NCI-H1092 (cell line): ENCODE measurements at places on chromosomes 1 and 21.

- peak; percentile 46 for DNase-seq
These were observed 16.4 kb downstream of the LDLRAD1 start for GRCh38 chr1:54001591-54001990.

GRCh38 chr1:61357539-61357938, 275.2 kb downstream of the NFIA start:
- no peak for DNase-seq

DNA sequence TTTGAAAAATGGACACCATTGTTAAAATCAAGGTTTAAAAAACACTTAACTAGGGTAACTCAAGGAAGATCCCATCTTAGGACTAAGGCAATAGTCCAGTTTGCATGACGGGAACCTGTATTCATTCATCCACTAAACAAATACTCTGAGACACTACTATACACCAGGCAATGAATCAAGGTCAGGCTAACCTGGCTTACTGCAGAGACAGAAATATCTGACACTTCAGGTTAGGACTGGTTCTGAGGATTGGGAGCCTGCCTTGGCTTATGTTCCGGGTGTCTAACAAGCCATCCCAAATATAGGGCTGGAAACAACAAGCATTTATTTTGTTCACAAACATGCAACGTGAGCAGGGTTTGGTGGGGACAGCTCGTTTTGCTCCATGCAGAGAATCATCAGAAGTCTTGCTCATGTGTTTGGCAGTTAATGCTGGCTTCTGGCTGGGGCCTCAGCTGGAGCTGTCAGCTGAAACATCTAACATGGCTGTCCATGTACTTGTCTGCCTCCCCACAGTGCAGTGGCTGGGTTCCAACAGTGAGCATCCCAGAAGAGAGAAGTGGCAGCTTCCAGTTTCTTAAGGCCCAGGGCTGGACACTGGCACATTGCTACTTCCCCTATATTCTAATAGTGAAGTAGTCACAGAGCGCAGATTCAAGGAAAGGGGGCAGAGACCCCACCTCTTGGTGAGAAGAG, 37.0 kb upstream of the CAMK1G start:
- DNase-seq = no peak

DNA sequence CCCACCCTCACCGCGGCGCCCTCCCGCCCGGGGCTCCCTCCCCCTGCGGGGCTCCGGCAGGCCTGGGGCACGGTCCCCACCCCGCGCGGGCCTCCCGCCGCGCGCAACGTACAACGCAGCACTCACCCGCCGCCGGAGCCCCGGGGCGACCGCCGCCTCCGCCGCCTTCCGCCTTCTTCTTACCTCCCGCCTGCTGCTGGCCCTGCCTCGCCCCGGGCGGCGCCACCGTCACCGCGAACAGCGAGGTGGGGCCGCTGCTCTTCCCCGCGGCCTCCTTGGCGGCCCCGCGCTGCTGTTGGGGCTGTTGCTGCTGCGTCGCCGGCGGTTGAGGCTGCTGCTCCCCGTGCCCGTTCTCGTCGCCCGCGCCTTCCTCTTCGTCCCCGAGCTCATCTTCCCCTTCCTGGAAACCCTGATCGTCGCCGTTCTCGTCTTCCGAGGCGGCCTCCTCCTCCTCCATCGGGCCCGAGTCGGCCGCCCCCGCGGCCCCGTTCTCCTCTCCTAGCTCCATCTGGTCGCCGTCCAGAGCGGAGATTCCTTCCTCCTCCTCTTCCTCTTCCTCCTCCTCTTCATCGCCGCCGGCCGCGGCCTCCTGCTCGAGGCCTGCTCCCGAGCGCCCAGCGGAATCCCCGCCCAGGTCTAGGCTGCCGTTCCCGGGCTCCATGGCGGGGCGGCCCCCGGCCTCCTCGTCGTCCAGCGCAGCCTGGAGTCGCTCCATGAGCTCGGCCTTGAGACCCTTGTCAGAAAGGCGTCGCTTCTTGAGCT, 671 bp downstream of the HNRNPU start:
- DNase-seq = peak; percentile 25

- no peak for DNase-seq
These were observed 58.7 kb downstream of the DIP2A start for GRCh38 chr21:46517361-46517760.

DNA sequence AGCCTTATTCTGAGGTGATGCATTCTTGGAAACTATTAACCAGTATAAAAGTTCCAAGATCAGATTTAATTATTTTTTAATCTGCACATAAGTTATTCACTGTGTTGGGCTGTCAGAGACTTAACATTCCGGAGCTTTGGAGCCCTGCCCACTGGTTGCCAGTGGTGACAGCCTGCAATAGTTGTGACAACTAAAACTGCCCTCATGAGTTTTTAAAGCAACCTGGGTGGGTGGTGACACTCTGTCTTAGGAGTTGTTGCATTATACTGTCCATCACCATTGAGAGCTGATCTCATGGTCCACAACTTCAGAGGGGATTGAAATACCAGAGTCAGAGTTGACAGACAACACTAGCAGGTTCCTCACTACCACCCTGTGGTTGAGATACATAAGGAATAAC, 653.9 kb upstream of the USP24 start:
- DNase-seq = no peak

GRCh38 chr21:40646651-40647050, 200.3 kb downstream of the DSCAM start:
- no peak for DNase-seq

DNA sequence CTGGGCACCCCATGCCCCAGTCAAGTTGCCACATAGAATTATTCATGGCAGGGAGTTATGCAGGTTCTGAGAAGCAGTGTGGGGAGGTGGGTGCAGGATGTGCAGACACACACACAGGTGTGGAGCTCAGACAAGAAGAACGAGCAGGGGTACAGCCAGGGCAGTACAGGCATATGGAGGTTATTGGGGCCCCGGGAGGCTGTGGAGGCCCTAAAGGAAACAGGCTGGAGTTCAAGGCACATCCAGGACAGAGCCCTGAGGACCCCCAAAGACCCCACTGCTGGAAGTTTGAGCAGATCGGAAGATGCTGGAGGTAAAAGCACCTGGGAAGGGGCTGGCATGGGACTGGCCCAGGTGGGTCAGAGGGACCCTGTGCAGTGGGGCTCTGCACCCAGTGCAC, 171.3 kb downstream of the PSMG1 start:
- no peak for DNase-seq

DNA sequence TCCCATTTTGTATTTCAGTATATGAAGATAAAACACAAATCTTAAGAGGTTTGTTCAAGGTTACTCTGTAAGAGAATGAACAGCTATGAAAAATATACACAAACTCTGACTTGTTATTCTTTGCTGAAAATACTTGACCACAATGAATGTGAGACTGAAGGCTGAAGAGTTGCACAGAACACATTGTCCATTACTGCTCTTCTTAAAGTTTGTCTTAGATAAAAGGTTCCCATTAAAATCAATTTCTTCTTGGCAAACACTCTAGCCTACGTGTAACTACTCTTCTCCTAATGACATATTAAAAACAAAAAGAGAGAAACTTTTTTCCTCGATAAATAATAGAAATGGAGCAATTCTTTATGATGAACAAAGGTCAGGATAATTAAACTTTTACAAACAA, 45.2 kb upstream of the RABGAP1L start:
- DNase-seq = no peak

DNA sequence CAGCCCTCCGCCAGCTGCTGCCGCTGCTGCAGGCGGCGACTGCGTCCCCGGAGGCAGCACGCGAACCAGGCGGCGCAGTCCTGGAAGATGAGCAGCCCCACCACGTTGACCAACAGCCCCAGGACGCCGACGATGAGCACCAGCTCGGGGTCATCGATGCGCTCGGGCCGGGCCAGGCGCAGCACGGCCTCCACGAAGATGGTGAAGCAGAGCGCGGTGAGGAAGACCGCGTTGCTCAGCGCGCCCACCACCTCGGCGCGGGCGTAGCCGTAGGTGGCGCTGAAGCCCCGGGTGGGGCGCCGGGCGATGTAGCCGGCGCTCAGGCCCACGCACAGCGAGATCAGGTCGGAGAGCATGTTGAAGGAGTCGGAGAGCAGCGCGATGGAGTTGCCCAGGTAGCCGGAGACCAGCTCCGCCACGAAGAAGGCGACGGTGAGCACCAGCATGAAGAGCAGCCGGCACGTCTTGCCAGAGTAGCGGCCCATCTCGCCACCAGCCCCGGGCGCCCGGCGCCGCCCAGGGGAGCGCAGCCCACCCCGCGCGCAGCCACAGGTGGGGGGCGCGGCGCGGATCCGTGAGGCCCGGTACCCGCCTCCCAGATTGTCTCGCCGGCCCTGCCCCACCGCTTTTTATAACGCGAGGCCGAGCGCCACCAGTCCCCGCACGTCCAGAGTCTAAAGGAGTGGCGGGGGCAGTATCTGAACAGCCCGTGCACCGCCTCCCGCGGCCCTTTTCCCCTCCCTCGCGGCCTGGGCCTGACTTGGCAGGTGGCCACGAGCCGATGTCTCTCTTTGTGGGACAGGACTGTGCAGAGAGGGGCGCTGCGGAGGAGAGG, at the start of gene SLC30A10:
TSS of gene SLC30A10 (minus strand) at position 602 of the 835 bp plus-strand sequence. CDS start at position 485, 117 bp downstream.
- peak; percentile 33 for DNase-seq

DNA sequence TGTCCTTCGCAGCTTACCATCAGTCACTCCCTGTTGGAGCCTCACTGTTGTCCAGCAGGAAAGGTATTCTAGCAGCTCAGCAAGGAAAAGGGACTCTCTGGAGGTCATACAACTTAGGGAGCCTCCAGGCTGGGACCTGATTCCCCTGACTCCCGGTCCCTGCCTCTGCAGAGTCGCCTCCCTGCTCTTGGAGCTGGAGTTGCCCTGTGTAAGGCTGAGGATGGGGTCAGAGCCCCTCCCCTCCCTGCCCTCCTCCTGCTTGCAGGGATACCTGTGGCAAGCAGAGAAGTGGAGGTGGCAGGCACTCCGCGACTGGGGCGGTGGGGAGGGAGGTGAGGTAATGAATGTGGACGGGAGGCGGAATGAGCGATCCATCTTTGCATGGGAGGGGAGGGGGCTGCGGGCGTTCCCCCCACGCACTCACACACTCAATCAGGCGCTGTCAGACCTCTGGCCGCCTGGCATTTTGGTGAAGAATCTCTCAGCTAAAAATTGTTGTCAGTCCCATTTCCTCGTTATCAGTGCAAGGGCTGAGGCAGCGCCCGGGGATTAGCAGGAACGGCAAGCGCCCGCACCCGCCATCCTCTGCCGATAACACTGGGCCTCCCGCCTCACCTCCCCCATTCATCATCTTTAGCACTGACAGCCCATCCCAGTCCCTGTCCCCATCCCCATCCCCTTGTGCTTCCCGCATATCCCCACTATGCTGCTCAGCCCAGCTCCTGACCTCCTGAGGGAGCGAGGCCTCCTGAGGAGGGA, 64.3 kb downstream of the TMEM53 start:
- DNase-seq = no peak

GRCh38 chr1:53367503-53368313, 39.8 kb upstream of the LRP8 start:
- no peak for DNase-seq

DNA sequence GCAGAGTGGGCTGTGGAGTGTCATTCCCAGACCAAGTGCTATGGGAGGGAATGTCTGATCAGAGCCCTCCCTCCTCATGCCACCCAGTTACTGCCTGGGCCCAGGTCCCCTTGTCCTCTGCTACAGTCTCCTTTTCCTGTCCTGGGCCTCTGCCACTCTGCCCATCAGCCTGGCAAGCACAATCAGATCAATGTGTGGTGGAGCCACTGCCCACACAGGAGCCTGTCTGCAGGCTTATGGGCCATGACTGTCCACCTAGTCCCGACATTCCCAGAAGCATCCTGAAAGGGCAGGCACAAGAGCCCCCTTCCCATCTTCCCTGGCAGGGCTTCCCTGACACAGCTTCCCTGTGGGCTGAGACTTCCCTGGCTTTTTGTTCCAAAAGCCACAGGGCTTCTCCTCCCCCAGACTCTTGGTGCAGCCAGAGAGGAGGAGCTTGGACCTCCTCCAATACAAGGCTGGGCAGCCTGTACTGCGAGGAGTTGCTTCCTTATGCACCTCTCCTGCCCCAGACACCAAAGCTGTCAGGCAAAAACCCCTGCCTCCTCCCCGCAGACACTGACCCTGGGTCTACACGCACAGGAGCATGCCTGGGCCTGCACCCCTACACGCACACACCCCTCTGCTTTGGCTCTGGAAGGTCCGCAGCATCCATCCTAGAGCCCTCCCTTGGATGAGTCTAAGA, 29.2 kb upstream of the CNTN2 start:
- DNase-seq = peak; percentile 70

DNA sequence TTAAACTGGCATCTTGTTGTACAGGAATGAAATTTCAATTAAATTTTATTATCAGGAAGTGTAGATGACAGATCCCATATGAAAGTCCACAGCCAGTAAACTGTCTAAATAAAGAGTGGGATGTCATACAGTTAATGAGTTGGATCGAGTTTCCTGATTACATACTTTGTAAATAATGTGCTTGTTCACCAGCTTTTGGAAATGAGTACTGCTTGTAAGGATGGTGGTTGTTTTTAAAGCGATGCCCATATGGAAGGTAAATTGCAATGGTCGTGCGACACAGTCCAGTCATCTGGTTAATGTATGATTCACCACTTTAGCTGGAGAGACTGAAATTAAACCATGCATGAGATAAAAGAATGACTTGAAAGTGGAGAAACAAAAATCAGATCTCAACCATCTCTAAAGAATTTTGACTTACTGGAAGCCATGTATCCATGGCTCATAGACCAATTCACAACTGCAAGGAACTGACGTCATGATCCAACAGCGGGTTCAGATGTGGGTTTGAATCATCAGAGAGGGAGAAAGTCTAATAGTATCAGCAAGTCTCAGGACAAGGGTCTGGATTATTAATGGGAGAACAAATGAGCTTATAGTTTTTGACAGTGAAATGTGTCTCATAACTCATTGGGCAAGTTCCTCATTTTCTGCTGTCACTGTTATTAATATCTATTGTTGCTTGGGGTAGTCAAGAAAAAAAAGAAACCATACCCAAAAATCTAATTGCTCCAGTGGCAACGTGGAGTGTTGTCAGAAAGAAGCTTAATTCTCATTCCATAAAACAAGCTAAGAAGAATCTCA, 49.0 kb downstream of the MAP10 start:
- DNase-seq = no peak

GRCh38 chr1:114133129-114133528, 20.5 kb downstream of the SYT6 start:
- DNase-seq = no peak

DNA sequence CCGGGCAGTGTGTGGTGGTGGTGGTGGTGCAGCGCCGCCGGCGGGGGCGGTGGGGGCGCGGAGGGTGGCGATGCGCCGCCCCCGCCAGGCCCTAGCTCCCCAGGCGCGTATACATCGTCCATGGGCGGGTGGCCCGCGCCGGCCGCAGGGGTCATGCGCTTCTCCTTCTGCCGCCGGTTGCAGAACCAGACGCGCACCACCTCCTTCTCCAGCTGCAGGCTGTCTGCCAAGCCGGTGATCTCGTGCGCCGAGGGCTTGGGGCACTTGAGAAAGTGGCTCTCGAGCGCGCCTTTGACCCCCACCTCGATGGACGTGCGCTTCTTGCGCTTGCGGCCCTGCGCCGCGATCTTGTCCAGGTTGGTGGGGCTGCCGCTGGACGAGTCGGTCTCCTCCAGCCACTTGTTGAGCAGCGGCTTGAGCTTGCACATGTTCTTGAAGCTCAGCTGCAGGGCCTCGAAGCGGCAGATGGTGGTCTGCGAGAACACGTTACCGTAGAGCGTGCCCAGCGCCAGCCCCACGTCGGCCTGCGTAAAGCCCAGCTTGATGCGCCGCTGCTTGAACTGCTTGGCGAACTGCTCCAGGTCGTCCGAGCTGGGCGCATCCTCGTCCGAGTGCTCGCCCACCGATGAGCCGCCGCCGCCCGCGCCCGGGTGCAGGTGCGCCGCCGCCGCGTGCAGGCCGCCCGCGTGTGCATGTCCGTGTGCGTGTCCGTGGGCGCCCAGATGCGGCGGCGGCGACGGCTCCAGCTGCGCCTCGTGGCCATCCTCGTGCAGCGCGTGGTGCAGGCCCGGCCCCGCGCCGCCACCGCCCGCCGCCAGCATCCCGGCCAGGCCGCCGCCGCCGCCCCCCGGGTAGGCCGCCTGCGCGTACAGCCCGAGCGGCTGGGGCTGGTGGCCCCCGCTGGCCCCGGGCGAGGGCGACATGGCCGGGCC, 926 bp downstream of the POU3F1 start:
- peak; percentile 37 for DNase-seq
